NCI-H1417 treated with DMSO at 0.1 percent for 48 hours (cell line): ENCODE measurements at places on chromosomes 16 and 17.

DNA sequence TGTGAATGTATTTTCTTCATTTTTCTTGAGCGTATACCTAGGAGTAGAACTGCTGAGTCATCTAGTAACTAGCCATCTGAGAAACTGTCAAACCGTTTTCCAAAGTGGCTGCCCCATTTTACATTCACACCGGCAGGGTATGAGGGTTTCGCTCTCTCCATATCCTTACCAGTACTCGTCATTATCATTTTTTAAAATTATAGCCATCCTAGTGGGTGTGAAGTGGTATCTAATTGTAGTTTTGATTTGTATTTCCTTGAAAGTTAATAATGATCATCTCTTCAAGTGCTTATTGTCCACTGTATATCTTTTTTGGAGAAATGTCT, 6.0 kb downstream of the RNF157 start:
- DNase-seq: no peak

- DNase-seq: no peak
Measured at GRCh38 chr16:60203525-60204124, 1469.5 kb upstream of the GOT2 start.

- DNase-seq: no peak
Measured at GRCh38 chr17:10666906-10667305, 9.8 kb upstream of the MYH3 start.

GRCh38 chr16:1505912-1506311, 12.8 kb downstream of the TELO2 start:
- no peak for DNase-seq

- DNase-seq: no peak
Measured at GRCh38 chr17:3917391-3917931, 1.2 kb upstream of the P2RX1 start.

DNA sequence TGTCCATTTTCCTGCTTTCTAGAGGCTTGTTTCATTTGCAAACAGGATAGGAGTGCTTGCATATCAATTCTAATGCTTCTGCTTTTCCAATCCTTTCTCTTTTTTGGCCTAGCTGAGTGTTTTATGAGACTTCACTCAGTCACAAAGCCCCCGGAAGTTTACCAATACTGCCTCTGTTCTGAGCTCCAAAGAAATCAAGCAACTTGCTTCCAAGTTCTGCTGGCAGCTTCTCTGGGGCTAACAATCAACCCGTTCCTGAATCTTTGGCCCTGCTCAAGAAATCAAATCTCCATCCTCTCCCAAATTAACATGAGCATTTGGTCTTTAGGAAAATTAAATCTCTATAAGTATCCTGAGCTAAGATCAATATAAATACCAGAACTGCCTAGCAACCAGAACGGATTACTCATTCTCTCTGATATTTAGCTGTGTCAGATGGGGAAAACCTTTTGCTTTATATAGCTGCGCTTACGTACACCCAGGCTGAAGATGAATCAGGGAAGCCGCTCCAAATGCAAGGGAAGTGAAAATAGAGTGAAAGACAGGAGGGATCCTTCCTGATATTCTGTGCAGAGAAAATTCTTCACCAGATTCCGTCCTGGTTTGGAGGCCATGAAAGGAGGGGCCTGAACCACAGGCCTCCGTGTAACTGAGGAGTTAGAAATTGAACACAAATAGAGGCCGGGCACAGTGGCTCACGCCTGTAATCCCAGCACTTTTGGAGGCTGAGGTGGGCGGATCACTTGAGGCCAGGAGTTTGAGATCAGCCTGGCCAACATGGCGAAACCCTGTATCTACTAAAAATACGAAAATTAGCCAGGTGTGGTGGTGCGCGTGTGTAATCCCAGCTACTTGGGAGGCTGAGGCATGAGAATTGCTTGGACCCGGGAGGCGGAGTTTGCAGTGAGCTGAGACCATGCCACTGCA, 23.3 kb upstream of the GRB2 start:
- no peak for DNase-seq

DNA sequence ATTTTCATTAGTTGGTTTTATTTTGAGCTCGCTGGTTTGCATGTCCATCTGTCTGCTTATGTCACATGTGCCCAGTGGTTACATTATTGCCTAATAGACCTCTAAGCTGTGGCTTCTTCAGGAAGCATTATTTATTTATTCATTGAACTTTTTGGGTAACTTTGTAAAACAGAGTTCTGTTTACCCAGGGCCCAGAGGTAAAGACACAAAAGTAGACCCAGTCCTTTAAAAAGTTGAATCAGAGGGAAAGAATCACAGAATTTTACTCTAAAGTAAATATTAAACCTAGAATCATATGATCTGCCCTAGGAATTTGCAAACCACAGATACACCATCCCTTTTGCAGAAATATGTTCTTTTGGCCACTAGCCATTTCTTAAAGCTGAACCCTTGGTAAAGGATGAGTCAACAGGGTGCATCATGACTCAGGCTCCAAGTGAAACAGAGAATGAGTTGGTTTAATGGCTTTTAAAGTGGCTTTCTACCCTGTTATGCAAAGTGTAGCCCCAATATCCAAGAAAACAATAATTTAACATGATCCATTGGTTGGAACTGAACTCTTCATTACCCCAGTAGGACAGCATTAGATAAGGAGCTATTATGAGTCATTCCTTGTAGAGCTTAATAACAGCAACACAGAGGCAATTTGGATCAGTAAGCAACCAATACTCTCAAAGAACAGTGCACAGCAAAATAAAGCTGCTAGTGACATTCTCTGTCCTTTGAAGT, 236.3 kb downstream of the KCNJ2 start:
- no peak for DNase-seq

GRCh38 chr16:24217461-24217860, 38.7 kb upstream of the CACNG3 start:
- no peak for DNase-seq

GRCh38 chr16:53803451-53803850, 99.5 kb downstream of the FTO start:
- no peak for DNase-seq

GRCh38 chr17:78677303-78678221, 100.4 kb upstream of the DNAH17 start:
- DNase-seq: no peak
